ENCODE measurements at places on chromosomes 2 and 18.
A peak's percentile ranks its signal among the peaks of the same experiment; 100 is the strongest.

GRCh38 chr18:44238911-44239310 lies 441.8 kb upstream of the SETBP1 start:
- DNase-seq = no peak

- no peak for DNase-seq
Measured at GRCh38 chr2:134657650-134658250, 61.0 kb downstream of the TMEM163 start.

- no peak for DNase-seq
Measured at GRCh38 chr2:31297751-31298150, 63.8 kb downstream of the EHD3 start.

- no peak for DNase-seq
Measured at GRCh38 chr2:119772767-119773166, 13.0 kb downstream of the PTPN4 start.

- no peak for DNase-seq
Measured at GRCh38 chr2:10221976-10222870, 80.5 kb upstream of the HPCAL1 start.

- peak; percentile 62 for DNase-seq
Measured at GRCh38 chr2:176565641-176566323, 296.5 kb downstream of the MTX2 start.

DNA sequence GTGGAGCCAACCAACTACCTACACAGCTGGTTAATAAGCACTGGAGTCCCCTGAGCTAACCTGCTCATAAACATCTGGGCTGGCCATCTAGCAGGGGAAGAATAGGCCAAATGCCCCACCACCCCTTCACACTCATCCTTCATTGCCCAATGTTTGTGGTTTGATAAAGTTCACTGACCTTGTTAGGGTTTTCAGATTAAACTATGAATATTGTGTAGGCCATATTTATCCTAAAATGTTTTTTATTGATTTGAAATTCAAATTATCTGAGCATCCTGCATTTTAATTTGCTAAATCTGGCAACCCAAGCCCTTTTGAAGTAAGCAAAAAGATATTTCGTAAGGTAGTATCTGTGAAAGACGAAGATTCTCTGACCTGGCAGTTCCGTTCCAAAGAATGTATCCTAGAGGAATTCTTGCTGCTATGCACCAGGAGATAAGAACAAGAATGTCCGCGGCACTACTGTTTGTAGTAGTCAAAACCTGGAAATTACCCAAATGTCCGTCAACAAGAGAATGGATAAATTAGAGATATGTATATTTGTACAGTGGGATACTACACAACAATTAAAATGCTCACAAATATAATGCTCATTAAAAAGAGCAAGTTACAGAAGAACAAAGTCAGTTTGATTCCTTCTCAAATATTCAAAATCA lies 5.8 kb upstream of the TLK1 start:
- no peak for DNase-seq

DNA sequence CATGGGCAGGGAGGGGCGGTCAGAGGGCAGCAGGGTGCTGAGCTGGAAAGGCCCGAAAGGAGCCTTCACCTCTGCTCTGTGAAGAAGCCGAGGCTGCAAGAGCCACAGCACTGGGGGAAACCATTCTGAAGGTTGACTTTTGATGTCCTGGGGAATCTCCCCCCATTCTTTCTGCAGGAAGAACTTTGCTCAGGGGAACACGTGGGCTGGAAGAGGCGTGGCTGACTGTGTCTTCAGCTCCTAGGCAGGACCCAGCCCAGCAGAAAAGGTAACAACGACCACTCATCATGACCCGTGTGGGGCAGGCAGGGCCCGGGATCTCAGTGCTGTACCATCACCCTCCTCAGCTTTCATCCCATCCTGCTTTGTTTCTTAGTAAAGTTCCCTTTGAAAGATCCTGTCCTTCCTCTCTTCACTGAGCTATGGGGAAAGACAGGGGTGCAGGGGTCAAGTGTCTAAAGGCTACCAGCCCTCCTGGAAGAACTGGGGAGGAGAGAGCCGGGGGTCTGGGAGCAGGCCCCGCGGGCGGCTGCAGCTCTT lies 312.7 kb downstream of the CELF4 start:
- DNase-seq = no peak

- no peak for DNase-seq
Measured at GRCh38 chr2:207810200-207810788, 40.6 kb upstream of the FZD5 start.

DNA sequence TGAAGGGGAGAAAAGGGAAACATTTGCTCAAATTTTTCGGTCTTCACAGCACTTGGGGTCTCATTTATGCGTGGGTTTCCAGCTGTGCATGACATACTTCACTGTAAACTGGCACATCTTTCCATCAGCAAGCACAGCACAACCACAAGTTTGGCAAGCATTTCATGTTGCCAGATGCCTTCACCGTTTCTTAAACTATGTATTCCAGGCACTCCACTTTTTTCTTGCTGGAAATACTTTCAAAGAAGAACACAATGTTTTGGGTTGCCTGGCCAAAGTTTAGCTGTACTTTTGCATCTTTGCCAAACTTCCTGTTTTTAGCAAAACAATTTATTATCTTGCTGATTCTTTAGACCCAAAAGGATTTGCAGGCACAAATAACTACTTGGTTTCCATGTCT lies 194.6 kb upstream of the MEIS1 start:
- peak; percentile 62 for DNase-seq

DNA sequence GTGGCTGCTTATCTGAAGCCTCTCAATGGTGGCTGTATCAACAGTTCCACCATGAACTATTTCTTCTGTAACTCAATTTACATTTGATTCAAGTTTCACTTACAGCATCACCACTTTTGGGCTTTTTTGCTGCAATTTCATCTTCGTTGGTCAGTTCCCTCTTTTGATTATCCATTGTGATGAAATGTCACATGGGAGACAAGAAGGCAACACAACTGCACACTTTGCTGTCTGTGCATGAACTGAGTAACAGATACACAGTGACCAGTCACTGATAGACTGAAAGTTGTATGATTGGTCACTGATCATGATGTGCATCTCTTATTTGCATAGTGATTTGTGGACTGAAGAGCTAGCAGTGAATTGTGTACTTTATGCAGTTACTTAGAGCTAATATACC lies 130.7 kb upstream of the RNF152 start:
- DNase-seq = no peak

GRCh38 chr2:171191021-171191420 lies 30.3 kb upstream of the TLK1 start:
- DNase-seq = no peak

- no peak for DNase-seq
Measured at GRCh38 chr2:204115137-204116056, 178.8 kb downstream of the ICOS start.

DNA sequence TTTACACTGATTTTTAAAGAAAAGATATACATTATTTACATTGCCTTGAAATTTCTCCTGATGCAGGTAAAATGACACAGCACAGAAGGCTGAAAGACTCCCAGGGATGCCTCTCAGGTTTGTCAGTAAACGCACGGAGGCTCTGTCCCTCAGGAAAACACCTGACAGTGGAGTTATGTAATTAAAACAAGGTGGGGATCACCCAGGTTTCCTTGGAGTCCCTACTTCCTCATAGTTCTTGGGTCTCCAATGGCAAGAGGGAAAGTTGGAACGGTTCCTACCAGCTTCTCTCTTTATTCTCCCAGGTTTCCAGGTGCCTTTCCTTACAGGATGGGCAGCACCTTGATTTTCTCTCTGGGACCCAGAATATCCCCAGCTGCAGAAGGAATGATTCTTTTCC lies 654.8 kb downstream of the SLC4A3 start:
- no peak for DNase-seq

- DNase-seq = no peak
Measured at GRCh38 chr2:9778471-9779316, 64.6 kb upstream of the TAF1B start.

DNA sequence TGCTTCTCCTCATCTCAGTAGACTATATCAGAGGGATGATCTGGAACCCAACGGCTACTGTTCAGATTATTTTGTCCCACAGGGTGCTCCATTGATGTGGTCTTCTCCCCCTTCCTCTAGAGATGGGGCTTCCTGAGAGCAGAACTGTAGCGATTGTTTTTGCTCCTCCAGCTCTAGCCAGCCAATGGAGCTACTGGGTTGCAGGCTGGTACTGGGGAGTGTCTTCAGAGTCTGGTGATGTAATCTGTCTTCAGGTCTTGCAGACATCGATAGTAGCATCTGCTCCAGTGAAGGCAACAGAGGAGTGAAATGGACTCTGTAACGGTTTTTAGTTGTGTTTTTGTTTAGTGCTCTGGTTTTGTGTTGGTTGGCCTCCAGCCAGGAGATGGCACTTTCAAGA lies 621.9 kb downstream of the RNF144A start:
- DNase-seq = no peak

- DNase-seq = peak; percentile 58
Measured at GRCh38 chr2:199704358-199705238, 146.4 kb downstream of the FTCDNL1 start.

DNA sequence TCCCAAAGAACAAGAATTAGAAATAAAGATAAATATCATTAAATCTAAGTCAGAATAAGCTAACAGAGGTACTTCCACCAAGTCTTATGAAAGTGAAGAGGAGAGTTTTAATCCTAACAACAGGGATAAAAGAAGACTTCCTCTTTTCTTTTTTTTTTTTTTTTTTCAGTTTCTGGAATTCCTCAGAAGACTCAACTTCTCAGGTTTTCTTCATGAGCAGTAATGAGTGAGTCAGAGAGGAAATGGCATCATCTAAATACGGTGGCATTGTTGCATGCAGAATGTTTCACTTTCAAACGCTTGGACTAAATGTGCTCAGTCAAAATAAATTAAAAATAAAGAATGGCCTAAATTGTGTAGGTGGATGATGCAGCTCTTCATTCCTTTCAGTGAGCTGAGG lies 45.6 kb upstream of the ARHGAP15 start:
- no peak for DNase-seq

DNA sequence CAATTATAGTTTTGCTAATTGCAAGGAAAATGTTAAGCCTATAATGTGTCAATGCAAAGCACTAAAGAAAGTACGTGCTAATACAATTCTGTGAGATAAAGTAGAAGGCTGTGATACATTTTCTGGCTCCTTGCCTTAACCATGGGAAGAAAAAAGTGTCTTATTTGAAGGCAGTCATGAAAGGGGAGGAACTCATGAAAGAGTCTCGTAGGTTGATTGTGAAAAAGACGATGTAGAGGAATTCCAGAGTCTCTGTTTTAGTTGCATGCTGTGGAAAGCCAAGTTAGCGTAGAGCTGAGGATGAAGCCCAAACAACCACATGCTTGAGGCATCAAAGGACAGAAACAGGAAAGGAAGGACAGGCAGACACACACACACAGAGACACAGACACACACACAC lies 214.1 kb downstream of the MEIS1 start:
- DNase-seq = no peak

DNA sequence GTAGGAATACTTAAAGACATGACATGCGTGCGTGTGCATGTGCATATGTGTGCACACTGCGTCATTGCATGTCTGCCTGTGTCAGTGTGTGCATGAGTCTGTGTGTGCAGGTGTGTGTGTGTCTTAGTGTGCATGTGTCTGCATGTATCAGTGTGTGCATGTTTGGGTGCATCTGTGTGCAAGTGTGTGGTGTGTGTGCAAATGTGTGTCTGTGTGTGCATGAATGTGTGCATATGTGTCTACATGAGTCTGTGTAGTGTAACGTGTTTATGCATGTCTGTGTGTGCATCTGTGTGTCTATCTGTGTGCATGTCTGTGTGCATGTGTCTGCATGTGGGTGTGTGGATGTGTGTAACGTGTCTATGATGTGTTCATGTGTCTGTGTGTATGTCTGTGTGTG lies 30.5 kb downstream of the KCNG2 start:
- no peak for DNase-seq

DNA sequence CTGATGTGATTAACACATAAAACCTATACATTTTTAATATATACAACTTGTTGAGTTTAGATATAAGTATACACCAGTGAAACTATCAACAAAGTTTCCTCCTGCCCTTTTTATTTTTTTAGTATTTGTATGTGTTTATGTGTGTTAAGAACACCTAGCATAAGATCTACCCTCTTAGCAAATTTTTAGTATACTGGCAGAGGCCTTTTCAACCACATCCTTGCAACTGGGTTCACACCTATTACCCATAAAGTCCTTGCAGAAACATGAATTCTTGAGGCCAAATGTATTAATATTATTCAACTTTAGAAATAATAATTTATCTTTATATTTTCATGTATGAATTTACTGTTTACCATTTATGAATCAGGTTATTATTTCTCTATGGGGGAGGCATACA lies 119.7 kb upstream of the CRIM1 start:
- no peak for DNase-seq

DNA sequence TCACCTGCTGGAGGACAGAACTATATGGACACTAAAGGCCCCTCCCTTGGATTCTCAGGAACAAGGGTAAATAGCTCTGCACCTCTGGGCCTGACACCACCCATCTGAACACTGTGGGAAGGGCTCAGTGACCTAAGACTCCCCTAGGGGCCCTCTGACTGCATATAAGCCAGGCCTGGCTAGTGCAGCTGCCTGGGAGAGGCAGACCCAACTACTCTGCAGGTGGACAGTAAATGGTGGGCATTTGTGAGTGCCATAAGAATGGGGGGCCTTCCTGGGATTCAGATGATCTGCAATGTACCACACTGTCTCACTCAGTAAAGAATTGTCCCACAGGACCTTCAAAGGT lies 11.2 kb upstream of the WIPF1 start:
- no peak for DNase-seq

DNA sequence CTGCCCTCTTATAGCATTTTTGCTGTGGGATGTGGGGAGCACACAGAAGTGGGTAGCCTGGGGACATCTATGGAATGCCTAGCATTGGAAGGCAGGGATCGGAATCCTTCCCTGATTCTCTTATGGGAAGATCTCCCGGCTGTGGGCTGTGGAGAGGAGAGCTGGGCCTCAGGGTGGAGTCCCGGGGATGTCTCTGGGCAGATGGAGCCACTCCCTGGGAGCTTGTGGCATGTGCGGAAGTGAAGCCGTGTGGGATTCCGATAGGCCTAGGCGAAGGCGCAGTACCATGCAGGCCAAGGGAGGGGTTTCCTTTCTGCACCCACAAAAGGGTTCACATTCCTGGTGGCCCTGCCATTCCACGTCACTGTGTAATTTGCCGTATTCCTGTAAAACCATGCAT lies 87.9 kb downstream of the GLI2 start:
- DNase-seq = no peak

- DNase-seq = peak; percentile 83
Measured at GRCh38 chr18:24271381-24272228, 126.0 kb downstream of the OSBPL1A start.

- peak; percentile 74 for DNase-seq
Measured at GRCh38 chr2:219362524-219363164, 25.1 kb downstream of the DNPEP start.
